WTC11 (cell line): ENCODE measurements at places on chromosomes 2 and 18.
A peak's percentile ranks its signal among the peaks of the same experiment; 100 is the strongest.

GRCh38 chr2:15427987-15428386 lies 133.1 kb downstream of the NBAS start:
- no peaks in the 10 kb centered on the region for H3K36me3 ChIP-seq
- no peak overlapping the region for H3K4me3 ChIP-seq
- no peaks in the 10 kb centered on the region for H3K27me3 ChIP-seq
- no peak overlapping the region for H3K27ac ChIP-seq
- H3K4me1 ChIP-seq = peaks cover 15% of the 10 kb centered on the region
- DNase-seq = no peak

DNA sequence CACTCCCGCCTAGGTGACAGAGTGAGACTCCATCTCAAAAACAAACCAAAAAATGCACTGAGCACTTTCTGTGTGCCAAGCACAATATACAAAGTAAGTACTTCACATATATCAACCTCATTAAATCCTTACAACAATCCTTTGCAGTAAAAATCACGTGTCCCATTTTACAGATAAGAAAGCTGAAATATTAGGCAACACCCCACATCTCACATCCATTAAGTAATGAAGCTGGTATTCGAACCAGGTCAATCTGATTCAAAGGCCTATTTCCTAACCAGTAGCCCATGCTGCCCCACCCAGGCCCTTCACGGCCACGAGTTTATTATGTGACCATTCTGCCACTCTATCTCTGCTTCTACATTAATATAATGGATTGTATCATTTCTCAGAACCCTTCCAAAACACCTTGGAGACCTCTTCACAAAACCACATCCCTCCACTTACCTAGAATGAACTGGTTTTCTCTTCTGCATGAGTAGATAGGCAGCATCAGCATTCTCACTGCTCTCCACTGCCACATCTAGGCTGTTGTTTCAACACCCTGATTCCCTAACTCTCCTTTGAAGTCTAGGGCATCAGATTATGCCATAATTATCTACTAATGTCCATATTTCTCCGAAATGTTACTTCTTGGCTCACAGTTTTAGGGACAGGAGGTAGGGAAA lies 3.1 kb upstream of the EXOC6B start:
- DNase-seq = no peak
- no peak overlapping the region for H3K4me3 ChIP-seq
- H3K27me3 ChIP-seq = peaks cover 5% of the 10 kb centered on the region; the same call in 1 of the 2 replicates
- peaks cover 20% of the 10 kb centered on the region for H3K4me1 ChIP-seq
- H3K27ac ChIP-seq = no peak overlapping the region

DNA sequence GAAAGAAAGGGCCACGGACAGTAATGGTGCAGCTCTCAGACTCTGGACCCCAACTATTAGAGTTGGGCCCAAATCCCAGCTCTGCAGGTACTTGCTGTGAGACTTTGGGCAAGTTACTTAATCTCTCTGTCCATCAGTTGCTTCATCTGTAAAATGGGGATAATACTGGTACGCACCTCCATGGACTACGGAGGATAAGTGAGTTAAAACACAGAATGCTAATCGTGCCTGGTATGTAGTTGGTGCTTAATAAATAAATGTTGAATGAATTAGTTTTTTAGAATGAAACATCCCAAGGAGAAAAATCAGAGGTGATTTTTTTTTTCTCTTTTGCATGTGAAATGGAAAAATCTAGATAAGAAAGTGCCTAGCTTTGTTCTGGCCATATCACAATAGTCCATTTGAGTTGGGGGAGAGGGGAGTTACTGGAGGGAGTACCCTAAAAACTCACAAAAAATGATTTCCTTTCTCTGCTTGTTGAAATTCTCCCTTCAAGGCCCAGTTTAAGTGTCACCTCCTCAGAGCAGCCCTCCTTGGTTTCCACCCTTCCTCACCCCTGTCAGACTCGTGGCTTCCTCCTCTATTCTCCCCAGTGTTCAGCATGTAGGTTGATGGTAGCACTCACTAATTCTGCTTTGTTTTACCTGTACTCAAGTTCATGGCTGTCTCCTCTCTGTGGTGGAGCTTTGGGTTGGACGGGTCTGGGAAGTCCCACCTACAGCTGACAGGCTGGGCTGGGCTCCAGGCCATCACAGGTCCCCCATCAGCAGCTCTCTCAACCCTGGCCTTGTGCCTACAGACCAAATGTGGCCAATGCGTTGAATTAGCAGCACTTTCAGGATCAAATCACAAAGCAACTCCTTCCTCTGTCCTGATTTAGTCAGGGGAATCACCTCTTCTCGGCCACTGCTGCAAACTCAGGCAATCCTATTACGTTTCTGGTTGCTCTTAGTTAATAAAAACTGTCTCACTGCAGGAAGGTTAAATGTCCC lies 92.8 kb upstream of the TAF1B start:
- peaks cover 16% of the 10 kb centered on the region for H3K4me1 ChIP-seq
- no peaks in the 10 kb centered on the region; the same call in 1 of the 2 replicates for H3K27me3 ChIP-seq
- H3K36me3 ChIP-seq = no peaks in the 10 kb centered on the region
- no peak overlapping the region for H3K4me3 ChIP-seq
- no peak overlapping the region for H3K27ac ChIP-seq

DNA sequence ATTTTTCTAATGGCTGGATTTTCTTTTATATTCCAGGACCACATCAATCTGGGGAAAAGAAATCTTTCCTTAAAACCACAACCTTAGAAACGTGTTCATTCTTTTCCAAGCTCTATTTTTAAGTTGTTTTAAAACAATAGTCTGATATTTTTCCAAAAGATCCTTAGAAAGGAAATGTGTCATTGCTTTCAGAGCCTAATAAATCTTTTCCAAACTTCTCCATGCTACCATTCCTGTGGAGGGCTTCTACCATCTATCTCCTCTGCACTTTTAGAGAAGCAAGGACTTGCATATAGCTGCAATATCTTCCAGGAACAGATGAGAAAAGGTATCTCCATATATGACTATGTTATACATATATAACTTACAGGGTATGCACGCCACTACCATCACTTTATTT lies 21.2 kb downstream of the WDFY1 start:
- no peak for DNase-seq
- H3K4me1 ChIP-seq = 0 out of 2 replicates have a peak, but pooled peaks cover 2% of the 10 kb centered on the region
- no peak overlapping the region for H3K27ac ChIP-seq
- no peaks in the 10 kb centered on the region for H3K27me3 ChIP-seq
- H3K36me3 ChIP-seq = peaks cover 41% of the 10 kb centered on the region

DNA sequence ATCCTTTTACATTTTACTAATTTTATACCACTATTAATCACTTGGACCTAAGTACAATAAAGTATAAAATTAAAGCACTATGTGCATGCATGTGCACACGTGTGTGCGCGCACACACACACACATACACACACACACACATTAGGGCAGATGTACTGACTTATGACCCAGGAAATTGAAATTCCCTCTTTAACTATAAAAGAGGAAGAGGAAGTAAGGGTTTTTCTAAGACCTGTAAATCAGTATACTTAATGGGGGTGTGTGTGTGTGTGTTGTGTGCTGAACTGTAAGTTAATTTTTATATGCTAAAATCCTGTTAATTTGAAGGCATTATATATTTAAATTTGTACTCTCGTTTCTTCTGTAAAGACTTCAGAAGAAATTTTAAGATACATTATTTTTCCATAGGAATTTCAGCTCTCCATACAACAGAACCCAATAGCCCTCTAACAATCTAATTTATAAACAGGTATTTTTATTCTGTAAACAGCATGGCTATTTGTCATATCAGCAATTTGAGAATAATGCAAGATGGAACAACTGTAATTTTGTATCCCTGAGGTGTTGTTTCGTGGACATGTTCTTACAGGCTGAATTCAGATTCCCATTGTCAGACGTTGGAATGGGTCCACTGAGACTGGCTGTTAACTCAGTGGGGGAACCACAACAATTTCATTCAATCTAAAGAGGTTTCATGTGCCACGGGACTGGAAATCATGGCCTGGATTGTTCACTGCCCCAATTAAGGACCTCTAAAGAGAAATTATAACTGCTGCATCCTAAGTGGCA lies 90.9 kb downstream of the PLA2R1 start:
- no peaks in the 10 kb centered on the region for H3K4me1 ChIP-seq
- H3K36me3 ChIP-seq = no peaks in the 10 kb centered on the region
- no peak for DNase-seq
- H3K27me3 ChIP-seq = no peaks in the 10 kb centered on the region; the same call in 1 of the 2 replicates
- no peak overlapping the region for H3K27ac ChIP-seq
- H3K4me3 ChIP-seq = no peak overlapping the region

DNA sequence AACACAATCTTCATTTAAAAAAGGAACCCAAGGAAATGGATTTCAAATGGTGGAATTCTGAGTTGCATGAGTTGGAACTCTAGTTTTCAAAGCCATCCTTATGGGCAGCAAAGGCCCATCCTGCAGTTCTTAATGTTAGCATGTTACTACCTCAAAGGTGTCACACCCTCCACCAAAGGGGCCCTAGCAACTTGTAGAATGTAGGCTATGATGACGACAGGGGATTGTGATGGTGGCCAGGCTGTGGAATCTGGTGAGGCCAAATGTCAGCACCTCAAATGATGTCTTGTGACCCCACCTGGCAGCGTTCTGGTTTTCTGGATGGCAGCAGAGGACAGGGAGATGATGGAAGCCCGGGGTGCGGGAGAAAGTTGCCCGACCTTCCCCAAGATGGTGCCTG lies at the start of gene TMEM247:
TSS of gene TMEM247 (plus strand) at position 301 of the 400 bp plus-strand sequence.
- H3K27me3 ChIP-seq = peaks cover 14% of the 10 kb centered on the region
- no peak for DNase-seq
- H3K36me3 ChIP-seq = peaks cover 21% of the 10 kb centered on the region

GRCh38 chr2:39061280-39061679 lies 59.6 kb downstream of the SOS1 start:
- H3K27ac ChIP-seq = peak overlapping the region; percentile 41

DNA sequence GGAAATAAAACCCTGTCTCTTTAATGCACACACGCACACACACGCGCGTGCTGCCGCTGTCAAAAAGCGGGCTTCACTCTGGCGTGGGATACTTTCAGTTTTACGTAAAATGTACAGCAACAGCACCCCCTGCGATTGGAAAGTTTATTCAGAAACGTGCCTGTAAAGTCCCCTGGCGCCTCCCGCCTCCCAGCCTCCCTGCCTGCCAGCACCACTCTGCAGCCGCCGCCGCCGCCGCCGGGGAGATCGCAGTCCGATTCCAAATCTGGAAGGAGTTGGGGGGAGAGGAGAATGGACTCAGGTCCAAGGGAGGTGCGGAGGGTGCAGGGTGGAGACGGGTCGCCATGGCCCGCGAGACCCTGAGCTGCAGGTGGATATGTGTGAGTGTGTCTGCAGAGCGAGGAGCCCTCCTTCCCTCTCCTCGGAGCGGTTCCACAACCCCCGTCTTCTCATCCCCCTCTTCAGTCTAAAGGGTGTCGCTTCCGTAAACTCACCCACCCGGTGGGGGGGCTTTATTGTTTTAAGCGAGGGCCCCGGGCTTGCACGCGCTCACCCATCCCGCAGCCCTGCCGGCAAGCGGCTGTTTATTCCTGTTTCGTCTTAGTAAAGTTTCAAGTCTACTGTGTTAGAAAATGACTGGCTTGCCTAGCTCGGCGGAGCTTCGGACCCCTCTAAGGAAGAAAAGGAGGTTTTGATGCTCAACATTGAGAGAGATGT lies 1.8 kb upstream of the BCL11A start:
- peaks cover 16% of the 10 kb centered on the region for H3K4me1 ChIP-seq
- H3K27ac ChIP-seq = peak overlapping the region; percentile 93
- no peaks in the 10 kb centered on the region for H3K36me3 ChIP-seq
- H3K4me3 ChIP-seq = peak overlapping the region; percentile 89
- peak; percentile 57 for DNase-seq

DNA sequence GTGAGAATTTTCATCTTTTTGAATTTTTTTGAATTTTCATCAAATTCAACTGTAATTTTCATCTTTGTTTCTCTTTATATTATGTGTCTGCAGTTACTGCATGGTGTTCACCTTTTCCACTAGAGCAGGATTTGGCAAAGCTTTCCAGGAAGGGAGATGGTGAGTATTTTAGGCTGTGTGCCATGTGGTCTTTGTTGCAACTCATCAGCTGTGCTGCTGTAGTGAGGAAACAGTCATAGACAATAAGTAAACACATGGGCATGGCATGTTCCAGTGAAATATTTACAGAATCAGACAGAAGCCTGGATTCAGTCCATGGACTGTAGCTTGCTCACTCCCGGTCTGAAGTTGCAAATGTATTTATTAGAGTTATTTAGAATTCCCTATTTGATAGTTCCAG lies 120.4 kb downstream of the DCDC2C start:
- DNase-seq = no peak
- no peak overlapping the region for H3K4me3 ChIP-seq
- peaks cover 64% of the 10 kb centered on the region for H3K36me3 ChIP-seq
- peaks cover 6% of the 10 kb centered on the region; the same call in 1 of the 2 replicates for H3K27me3 ChIP-seq
- H3K4me1 ChIP-seq = no peaks in the 10 kb centered on the region

GRCh38 chr2:79189465-79189864 lies 29.9 kb upstream of the REG3A start:
- DNase-seq = no peak
- H3K36me3 ChIP-seq = no peaks in the 10 kb centered on the region
- H3K27ac ChIP-seq = no peak overlapping the region
- peaks cover 16% of the 10 kb centered on the region for H3K4me1 ChIP-seq

DNA sequence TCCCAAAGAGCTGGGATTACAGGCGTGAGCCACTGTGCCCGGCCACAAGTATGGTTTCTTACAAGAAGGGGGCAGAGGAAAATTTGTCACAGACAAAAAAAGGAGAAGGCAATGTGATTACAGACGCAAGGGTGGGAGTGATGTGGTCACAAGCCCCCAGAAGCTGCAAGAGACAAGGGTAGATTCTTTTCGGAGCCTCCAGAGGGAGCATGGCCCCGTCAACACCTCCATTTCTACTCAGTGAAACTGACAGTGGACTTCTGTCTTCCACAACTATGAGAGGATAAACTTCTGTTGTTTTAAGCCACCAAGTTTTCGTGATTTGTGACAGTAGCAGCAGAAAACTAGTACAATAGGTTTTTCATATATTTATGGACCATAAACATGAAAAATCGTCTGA lies 2.1 kb upstream of the TCF7L1 start:
- H3K27me3 ChIP-seq = peaks cover 9% of the 10 kb centered on the region
- H3K4me3 ChIP-seq = no peak overlapping the region
- peak; percentile 46 for DNase-seq
- no peak overlapping the region for H3K27ac ChIP-seq
- peaks cover 16% of the 10 kb centered on the region for H3K4me1 ChIP-seq
- no peaks in the 10 kb centered on the region for H3K36me3 ChIP-seq

GRCh38 chr2:240149943-240150784 lies 9.7 kb upstream of the OTOS start:
- H3K27ac ChIP-seq = no peak overlapping the region; the same call in 1 of the 2 replicates
- no peaks in the 10 kb centered on the region for H3K4me1 ChIP-seq
- H3K4me3 ChIP-seq = no peak overlapping the region
- no peaks in the 10 kb centered on the region for H3K36me3 ChIP-seq
- no peaks in the 10 kb centered on the region for H3K27me3 ChIP-seq
- DNase-seq = peak; percentile 80

- H3K27me3 ChIP-seq = no peaks in the 10 kb centered on the region; the same call in 1 of the 2 replicates
- no peak overlapping the region for H3K4me3 ChIP-seq
- no peak overlapping the region for H3K27ac ChIP-seq
- DNase-seq = no peak
- H3K36me3 ChIP-seq = no peaks in the 10 kb centered on the region
Observed at GRCh38 chr18:2380101-2380500, 191.2 kb downstream of the METTL4 start.

GRCh38 chr18:32847691-32848090 lies 74.9 kb upstream of the KLHL14 start:
- H3K4me3 ChIP-seq = peak overlapping the region; percentile 9; the same call in 1 of the 2 replicates
- peaks cover 22% of the 10 kb centered on the region for H3K4me1 ChIP-seq
- DNase-seq = peak; percentile 50
- H3K27ac ChIP-seq = peak overlapping the region; percentile 85
- no peaks in the 10 kb centered on the region for H3K27me3 ChIP-seq
